Hippocampal formation (tissue), 2 donors: ENCODE measurements at places on chromosomes 1 and 21.

GRCh38 chr21:43362321-43362791, 64.6 kb downstream of the SIK1 start:
- peak; percentile 7 for DNase-seq

DNA sequence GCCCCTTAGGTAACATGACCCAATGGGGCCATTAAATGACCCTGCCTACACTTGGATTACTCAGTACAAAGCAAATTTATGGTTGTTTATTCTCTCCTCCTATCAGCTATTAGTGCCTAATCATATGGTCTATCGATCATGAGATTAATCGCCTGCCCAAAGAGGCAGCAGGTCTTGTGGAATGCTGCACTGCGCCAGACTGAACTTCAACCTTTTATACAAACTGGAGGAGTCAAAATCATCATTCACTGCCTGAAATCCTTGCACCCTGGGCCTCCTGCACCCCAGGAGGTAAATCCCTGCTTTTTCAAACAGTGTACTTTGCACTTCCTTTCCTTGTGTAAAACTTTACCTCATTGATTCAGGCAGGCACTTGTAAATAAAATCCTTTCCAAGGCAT, 69.7 kb downstream of the NFIA start:
- no peak for DNase-seq

GRCh38 chr1:62436039-62436465, 797 bp upstream of the USP1 start:
- DNase-seq = peak; percentile 99

- no peak for DNase-seq
Measured at GRCh38 chr1:230501849-230502248, 75.7 kb upstream of the PGBD5 start.

DNA sequence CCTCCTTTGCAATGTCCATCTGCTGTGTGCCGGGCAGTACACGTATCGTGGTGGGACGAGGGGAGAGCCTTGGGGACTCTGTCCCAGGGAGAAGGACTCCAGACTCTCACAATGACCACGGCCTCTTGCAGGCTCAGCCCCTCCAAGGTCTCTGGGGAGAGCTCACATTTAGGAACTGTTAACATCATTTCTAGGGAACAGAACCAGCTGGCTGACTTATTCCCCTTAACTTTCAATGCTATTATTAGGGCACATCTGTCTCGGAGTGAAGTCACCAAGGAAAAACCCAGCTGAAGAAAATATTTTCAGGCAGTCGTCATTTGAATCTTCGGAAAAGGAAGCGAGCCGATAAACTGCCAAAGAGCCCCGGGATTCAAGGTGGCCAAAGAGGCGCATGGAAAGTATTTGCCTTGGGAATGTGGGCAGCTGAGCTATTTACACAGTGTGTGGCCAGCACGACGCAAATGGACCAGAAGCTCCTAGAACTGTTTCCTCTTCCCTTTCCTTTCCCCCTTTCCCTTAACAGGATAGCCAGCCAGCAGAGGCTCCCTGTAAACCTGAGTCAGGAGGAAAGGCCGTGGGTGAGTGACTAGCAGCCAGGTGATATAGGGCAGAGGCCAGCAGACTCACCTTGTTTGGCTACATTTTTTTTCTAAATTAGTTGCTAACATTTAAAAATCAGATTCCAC, 74.5 kb downstream of the ITPKB start:
- no peak for DNase-seq

DNA sequence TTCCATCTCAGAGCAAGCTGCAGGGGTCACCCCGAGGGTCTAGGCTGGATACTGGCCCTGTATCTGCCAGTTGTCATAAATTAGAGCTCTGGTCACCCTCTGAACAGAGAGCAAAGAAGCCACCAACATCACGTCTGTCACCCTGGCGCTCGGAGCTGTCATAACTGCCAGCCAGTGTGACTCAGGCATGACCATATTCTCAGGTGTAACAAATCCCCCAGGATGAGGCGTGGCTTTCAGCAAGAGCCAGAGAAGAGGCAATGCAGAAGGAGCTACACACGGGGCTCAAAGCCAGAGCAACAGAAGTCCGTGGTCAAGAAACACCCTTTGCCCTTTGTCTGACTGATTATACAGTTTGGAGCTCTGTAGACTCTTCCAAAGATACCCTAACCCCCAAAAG, 40.0 kb downstream of the PRAMEF20 start:
- DNase-seq = no peak

DNA sequence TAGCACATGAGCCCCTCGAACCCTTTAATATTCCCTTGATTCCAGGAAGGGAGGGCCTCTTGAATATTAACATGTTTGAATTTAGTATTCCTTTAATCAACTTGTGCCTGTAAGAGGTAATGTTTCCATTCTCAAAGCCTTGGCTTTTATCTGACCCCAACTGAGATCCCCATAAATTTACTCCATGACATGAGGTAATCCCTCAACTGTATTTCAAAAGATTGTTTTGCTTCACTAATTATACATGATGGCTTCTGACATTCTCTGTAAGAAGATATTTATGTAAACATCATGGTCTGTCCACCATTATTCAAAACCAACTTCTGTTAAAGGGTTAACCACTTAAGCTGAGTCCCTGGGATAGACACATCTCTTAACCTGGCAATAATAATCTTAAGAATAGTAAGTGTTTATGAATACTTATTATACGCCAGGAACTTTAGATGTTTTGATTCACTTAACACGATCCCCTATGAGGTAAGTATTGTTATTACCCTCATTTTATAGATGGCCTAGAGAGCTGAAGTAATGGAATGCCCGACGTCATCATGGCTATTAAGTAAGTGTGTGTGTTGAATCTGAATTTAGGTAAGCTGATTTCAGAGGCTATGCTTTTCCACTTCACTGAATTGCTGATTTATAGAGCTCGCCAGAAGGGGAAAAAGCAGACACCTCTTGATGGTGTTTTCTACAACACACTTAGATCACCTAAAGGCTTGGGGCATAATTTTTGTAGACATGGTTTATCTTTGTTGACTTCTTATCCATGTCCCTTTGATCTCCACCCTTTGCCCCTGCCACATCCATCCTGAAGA, 11.1 kb downstream of the KRTAP19-1 start:
- DNase-seq = no peak

DNA sequence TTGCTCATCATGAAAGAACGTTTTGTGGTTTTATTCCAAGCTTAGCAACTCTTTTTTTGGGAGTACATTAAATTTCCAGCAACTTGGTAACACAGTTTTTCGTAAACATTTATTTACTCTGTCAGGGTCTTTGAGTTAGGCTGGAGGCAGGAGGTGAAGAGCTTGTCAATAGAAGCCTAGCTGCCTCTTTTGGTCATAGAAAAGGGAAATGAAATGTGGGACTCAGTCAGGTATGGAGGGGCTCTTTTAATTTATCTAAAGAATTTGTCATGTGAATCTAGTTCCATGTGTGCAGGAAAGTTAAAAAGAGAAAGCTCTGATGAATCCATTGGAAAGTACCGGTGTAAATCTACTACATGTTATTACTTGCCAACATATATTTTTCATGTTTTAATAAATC, 45.9 kb upstream of the PRMT6 start:
- no peak for DNase-seq

- DNase-seq = no peak
Measured at GRCh38 chr1:178825167-178825566, 45.7 kb downstream of the ANGPTL1 start.

DNA sequence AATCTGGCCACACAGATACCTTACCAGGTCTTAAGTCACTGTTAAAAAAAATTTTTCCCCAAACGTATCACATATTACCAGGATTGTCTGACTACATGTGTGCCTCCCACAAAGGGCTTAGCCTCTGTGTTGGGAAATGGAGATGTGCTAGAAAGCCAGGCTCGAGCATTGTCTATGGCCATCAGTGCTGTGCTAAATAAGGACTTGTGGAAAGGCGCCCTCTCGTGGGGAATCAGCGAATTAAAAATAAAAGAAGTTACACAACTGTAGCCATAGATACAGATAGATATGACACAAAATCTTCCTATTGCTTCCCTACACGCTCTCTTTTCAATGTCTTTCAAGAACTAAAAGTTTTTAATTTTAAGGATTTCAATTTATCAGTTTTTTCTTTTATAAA, 47.5 kb upstream of the CRNN start:
- peak; percentile 10 for DNase-seq

GRCh38 chr1:25879675-25880074, 4.2 kb upstream of the PAQR7 start:
- DNase-seq = no peak

- DNase-seq = no peak
Measured at GRCh38 chr1:156104861-156105832, 9.4 kb upstream of the LMNA start.

DNA sequence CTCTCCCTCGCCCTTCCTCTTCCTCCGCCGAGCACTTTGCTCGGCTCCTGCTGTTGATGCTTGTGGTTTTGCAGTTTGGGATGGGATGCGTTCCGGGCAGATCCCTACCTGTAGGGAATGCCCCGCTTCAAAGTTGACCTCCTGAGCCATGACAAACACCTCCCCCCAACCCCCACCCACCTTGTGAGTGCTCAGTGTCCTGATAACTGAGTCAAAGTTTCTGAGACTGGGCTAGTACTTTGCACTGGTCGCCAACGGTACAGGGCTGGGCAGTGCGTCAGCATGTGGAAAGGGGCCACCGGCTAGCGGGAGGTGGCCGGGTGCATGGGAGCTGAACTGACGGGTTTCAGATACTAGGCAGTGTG, 771 bp downstream of the RABGAP1L start:
- no peak for DNase-seq

DNA sequence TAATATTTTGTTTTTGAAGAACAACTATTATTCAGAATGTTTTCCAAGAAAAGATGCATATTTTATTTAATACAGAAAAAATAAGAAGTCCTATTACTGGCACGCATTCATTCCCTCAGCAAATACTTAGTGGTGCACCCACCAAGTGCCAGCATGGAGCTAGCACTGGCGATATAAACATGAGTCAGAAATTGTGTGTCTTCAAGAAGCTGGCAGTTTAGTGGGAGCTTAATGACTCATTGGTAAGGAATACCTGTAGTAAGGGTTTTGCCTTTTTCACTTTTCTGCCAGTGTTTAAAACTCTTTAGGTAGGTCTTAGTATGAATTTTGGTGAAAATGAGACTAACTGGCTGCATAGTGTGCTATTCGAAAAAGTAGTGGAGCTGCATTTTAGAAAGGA, 6.3 kb downstream of the MAGI3 start:
- DNase-seq = no peak

DNA sequence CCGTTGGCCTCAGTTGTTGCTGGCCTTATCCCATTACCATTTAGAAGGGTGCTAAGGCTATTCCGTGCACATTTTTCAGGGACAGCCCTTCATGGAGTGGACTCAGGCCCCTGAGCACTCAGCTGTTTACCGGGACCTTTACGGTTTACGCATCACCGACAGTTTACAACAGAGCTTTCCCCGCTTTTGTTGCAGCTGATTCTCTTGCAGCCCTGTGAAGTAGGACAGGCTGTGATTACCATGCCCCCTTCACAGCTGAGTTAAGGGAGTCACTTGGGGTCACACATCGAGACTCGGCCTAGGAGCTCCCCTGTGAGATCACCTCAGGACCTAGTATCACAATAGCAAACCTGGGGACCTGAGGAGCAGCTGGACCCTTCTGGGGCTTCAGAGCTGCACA, 41.9 kb downstream of the PTPRF start:
- DNase-seq = no peak

DNA sequence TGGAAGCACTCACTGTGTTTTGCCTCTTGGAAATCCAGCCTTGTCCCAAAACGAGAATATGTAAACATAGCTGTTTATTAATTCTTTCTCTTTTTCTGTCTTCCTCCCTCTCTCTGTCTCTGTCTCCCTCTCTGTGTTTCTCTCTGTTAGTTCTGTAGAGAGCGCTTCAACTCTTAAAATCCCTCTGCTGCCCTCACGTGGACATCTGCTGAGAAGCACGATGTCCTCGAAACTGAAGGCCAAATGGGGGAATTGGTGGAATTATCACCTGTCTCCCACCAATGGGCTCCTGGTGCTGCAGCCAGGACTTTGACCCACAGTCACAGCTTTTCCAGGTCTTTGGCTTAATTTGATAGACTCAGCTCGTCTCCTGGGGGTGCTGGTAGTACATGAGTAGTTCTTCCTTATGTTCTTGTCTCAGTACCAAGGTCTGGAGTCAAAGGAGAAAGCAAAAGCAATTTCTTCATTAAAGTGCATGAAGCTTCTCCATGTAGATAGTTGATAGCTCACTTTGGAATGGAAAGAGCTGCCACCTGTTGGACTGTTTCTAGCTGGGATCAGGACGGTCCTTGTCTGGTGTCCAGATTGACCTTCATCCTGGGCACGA, 5.5 kb upstream of the GBP6 start:
- peak; percentile 76 for DNase-seq

GRCh38 chr1:34978921-34979320, 6.2 kb downstream of the TMEM35B start:
- no peak for DNase-seq

DNA sequence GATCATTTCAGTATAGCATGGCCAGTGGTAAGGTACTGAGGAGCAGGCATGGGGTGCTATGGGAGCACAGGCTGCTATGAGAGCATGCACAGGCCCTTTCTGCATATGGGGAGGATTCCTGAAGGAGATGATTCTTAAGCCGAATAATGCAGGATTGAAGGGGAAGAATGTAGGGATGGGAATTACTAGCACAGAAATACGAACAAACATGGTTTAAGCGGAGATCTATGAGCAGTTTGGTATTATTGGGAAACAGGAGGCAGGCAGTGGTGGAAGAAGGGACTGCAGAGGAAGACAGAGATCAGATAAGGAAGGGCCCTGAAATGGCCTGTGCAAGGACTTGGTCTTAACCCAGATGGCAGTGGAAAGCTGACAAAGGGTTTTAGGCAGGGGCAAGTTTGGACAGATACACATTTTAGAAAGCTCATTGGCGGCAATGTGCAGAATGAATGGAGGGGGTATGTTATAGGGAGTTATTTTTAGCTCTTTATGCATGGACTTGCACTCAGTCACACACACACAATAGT, 1.7 kb downstream of the OSCP1 start:
- no peak for DNase-seq

DNA sequence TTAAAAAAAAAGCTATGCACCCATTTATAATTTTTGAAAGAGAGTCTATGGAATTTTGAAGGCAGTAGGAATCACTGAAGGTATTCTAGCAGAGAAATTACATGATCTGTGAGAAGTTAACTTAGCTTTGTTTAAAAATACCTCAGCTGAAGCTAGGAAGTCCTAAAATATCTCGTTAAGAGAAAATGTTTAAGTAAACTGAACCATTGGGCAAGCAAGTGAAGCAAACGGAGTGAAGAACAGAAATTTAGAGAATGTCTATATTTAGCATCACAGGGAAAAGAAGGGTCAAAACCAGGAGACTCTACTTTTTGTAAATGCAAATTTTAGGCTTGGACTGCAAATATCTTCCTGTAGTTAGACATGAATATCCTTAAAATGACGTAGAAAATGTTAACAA, 230.8 kb downstream of the HMCN1 start:
- DNase-seq = no peak

GRCh38 chr1:103336408-103336807, 189.1 kb upstream of the RNPC3 start:
- DNase-seq = no peak
